ENCODE measurements at places on chromosomes 3 and 15.

- no peak for DNase-seq
Measured at GRCh38 chr3:125161607-125162219, 50.8 kb downstream of the SLC12A8 start.

DNA sequence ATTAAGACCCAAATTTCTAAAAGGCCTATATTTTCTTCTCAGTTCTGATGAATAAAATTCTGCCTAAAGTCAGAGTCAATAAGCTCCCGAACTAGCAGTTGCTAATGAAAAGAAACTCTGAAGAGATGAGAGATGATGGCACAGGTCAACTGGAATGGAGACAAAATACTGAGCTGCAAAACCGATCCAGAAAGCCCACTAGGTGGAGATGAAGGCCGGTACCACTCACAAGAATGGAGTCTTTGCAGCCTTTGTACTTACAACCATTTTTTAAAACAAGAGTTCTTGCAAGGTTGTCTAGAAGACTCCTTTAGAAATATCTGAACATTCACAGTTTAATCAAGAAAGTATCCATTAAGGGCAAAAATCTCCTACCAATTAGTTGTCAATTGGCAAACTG is 119.9 kb upstream of the TJP1 start:
- DNase-seq: no peak

DNA sequence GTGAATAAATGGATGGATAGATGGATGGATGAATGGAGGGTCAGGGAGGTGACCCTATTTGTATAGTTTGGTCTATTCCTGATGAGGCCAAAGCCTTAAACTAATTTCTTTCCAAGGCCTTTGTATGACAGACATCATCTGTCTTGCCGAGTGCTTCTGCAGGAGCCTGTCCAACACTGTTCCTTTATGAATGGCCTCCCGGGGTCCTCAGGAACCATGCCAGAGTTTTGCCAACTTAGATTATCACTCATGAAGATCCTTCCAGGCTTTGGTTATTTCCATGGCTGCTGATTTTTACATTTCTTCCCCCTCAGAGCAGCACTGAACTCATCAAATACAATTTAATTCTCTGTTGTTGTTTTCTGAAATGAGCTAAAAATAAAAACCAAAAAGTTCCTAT is 133.0 kb upstream of the SOX2 start:
- DNase-seq: no peak

DNA sequence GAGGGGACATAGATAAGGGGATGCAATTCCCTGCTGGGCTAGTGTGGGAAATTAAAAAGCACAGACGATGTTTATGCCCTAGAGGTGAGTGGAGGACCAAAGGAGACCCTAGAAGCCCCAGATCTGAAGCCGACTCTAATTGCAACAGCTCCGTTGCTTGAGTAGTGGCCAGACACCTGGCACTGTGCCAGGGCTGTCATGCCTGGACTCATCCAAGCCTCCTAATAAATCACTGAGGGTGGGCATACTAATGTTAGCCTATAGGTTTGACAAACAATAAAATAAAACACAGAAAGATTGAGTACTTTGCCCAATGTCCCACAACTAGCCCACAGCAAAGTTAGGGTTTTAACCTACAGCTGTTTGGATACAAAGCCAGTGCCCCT is 25.4 kb upstream of the MRPS22 start:
- no peak for DNase-seq

DNA sequence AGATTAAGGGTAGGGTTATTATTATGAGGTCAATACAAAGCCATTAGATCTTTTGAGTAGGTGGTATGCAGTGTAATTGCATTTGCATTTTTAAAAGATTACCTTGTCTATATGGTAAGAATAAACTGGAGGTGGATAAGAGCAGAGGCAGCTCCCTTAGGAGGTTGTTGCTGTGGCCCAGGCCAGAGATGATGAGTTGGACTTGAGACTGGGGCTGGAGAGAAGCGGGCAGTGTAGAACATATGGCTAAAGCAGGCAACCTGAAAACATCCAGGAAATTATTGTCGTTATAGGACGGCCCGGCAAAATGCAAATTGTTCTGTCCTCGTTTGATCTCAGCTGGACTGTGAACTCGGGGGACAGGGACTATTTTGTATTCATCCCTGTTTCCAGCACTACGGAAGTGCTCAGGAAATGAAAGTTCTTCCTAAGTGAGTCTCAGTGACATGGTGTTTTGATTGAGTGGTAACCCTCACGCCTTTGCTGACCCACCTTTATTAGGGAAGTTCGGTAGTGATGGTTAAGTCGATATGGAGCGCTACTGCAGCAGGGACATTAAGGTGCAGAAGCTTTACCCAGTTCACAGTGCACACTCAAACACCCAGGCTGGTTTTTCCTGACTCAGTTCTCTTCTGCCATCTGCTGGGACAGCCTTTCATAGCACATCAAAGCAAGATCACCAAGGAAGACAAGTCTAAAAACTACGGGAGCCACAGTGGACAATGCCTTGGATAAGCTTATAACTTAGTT is 27.2 kb upstream of the VPS33B start:
- DNase-seq: peak; percentile 22

DNA sequence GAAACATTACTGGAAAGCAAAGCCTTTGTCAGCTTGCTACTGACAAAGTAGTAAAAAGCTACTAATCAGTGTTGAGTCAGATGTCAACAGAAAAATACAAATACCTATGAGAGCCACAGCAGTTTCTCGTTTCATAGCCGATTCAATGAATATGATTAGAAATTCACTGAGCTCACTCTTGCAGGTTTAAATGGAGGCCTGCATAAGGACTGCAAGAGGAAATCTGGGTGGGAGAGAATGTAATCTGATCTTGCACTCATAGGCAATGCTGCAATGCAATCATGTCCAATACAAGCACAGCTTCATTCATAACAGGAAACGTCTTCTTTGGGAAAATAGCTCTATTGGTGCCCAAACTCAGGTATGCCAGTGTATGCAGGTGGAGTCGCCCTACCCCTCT is 608.8 kb downstream of the ROBO2 start:
- DNase-seq: no peak

DNA sequence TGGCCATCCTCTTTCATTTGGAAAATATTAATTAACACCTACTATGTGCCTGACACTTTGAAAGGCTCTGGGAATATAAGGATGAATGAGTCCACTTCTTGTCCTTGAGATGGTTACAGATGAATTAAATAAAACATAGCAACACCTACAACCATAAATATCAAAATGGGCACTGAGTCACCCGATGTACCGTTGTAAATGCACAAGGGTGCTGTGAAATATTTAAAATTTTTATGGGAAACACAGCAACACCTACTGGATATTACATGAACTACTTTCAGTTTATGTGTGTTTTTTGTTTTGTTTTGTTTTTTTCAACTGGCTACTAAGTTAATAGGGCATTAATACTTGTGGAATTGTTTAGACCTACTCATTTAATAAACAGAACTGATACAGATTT is 239.0 kb upstream of the NAALADL2 start:
- no peak for DNase-seq

GRCh38 chr15:57949374-57949943 is 116.1 kb downstream of the ALDH1A2 start:
- DNase-seq: no peak

- DNase-seq: no peak
Measured at GRCh38 chr3:112776000-112776399, 70.7 kb downstream of the CD200R1L start.

DNA sequence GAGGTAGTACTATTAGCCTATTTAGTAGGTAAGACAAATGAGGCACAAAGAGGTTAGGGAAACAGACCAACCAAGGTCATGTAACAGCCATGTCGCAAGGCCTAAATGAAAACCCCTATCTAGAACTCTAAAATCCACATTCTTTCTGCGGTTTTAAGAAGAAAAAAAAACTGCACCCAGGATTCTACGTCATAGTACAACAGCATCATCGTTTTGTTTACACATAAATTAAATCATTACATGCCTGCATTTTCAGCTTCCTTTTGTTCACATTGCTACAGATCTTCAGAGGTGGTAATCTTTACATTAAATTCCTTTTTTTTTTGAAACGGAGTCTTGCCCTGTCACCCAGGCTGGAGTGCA is 548 bp upstream of the PSMD6 start:
- DNase-seq: no peak

DNA sequence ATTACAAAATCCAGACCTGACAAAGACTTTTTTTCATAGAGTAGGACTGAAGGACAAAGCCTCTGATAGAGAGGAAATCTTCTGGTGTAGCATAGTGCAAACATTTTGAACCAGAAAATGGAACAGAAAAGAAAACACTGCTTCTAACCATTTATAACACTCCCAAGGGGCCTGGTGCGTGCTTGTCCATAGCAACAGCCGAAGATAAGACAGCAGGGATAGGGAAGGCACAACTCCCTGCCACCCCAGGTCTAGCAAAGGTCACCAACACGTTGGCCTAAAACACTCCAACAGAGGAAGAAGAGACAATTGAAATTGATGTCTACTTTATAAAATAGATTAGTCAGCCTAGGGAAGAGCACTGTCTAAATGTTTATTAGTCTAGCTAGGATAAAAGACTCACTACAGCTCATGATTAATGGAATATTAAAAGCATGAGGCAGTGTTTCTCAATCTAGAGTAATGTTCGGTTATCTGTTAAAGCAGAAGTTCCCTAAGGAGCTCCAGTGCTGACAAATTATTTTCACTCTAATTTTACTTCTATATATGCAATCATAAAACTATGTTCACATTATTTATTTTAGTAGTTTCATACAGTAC is 145.2 kb downstream of the P3H2 start:
- no peak for DNase-seq

GRCh38 chr3:124260206-124260915 is 268.4 kb upstream of the ROPN1 start:
- DNase-seq: no peak

- no peak for DNase-seq
Measured at GRCh38 chr15:36605604-36606263, 26.3 kb downstream of the CDIN1 start.

GRCh38 chr15:90087454-90088154 is 14.7 kb downstream of the IDH2 start:
- DNase-seq: no peak

- no peak for DNase-seq
Measured at GRCh38 chr3:194869482-194870169, 183.9 kb downstream of the FAM43A start.

DNA sequence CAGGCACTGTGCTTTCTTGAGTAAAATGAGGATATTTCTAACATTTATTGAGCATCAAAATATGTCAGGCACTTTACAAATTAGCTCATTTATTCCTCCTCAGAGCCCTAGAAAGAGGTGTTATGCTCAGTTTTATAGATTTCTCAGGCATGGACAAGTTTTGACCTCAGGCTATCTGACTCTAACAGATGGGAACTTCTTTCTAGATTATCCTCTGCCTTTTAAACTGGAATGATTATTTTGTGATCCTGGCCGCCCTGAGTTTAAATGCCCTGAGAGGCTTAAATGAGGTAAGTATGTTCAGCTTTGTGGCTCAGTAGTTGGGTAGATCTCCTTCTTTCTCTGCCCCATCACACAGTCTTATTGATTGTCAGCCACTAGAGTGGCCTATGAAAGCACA is 32.3 kb upstream of the ATP1B3 start:
- no peak for DNase-seq

DNA sequence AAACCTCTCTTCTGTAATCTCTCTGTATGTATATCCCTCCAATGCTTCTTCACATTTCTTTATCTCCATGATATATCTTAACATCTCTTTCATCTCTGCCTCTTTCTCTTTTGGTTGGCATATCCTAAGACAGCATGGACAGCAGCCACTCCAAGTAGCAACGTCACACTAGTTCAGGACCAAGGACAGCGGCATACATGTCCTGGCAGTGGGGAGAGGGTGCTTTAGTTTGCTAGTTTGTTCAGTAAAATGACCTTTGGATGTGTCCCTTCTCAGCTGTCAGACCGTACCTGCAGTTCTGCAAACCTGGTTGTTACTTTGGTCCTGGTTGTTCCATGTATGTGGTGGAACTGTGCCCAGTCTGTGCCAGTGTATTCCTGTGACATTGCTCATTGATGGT is 225.6 kb upstream of the ROPN1 start:
- DNase-seq: no peak

- no peak for DNase-seq
Measured at GRCh38 chr3:182519569-182519968, 273.7 kb upstream of the ATP11B start.

DNA sequence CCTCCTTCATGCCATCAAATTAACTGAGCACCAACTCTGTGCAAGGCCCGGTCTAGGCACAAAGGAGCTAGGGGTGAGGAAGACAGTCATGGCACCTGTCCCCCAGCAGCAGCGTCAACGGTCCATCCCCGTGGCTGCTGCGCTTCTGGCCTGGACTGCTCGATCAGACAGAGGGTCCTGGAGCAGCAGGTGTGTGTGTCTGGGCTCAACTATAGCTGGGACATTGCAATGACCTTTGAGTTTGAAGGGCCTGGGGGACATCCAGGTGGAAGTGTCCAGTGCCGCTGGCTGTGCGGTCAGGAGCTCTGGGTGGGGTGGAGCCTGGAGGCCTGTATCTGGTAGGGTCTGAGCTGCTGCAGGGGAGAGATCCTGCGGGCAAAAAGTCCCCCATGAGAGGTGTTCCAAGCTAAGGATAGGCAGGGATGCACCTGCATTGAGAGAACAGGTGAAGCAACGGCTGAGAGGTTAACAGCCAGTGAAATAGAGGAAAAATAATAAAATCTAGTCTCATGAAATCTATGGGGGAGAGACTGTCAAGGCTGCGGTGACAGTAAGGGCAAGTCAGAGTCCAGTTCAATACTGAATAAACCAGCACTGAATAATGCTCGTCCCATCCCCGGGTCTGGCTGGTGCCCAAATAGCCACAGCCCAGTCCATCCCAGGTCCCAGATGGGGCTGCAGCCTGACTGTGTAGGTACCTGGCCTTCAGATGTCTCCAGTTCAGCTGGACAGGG is 25.4 kb upstream of the SLC41A3 start:
- no peak for DNase-seq

DNA sequence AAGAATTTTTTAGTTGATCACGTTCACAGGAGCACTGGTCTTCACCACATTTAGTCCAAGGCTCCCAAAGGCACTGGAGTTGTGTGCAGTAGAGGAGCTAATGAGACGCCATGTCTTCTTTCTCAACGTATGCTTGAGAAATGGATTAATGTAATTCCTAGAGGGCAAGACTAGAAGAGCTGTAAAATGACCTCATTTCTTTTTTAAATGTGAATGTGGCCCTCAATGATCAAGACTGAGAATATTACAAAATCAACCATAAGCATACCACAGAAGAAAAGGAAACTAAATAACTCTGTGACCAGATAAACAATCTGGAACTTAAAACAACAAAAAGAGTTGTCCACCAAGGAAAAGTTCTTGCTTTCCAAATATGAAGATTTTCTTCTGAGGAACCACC is 112.1 kb upstream of the THBS1 start:
- DNase-seq: no peak

- DNase-seq: no peak
Measured at GRCh38 chr3:14680716-14681115, 5.8 kb downstream of the C3orf20 start.

DNA sequence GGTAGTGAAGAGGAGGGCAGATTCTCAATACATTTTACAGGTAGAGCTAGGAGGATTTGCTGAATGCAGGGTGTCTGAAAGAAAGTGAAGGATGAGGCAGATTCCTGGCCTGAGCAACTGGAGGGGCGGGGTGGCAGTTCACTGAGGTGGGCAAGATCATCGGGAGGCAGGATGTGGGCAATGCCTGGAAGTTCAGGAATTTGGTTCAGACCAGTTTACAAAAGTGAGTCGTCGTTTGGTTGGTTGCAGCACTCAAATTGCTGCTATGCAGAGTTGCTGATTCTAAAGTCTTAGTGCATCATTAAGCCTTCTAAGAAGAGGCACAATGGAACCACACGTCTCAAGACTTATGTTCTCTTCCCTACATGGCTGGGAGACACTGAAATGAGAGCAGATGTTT is 134.0 kb downstream of the MFSD1 start:
- DNase-seq: no peak

GRCh38 chr15:68334661-68335124 is 57.1 kb downstream of the FEM1B start:
- no peak for DNase-seq

Data from activated CD4-positive, CD25-positive, alpha-beta regulatory T cell treated with anti-CD3 and anti-CD28 coated beads, Interleukin-2, amount 50 U/mL, for 16 hours (primary cell).